ENCODE measurements at places on chromosomes 7 and 10.

DNA sequence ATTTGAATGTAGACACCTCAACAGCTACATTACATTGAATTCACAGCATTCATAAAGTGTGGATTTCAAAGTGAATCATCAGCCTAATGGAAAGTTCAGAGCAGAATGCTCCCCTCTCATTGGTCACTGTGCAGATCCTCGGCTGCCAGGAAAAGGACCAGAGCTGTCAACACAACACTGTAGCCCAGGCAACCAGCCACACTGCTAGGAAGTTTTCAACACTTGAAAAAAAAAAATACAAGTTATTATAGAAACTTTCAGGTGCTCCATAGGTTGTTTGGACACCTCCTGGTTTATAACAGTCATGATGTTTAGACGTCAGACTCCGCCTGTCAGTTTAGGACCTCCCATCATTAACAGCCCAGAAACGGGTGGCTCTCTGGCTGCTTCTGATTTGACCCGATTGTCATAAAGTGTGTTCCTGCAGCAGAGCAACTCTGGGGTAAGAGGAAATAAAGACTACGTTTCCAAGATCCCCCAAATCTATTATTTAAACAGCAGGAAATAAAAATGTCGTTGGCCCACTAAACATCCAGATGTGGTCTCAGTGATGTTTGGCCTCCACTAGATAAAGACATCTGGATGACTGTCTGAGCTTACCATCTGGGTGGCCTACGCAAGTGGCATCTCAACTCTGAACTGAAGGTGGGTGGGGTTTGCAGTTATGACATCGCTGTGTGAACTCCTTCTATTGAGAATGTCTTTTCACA is 117.4 kb downstream of the CABCOCO1 start:
- DNase-seq = no peak

DNA sequence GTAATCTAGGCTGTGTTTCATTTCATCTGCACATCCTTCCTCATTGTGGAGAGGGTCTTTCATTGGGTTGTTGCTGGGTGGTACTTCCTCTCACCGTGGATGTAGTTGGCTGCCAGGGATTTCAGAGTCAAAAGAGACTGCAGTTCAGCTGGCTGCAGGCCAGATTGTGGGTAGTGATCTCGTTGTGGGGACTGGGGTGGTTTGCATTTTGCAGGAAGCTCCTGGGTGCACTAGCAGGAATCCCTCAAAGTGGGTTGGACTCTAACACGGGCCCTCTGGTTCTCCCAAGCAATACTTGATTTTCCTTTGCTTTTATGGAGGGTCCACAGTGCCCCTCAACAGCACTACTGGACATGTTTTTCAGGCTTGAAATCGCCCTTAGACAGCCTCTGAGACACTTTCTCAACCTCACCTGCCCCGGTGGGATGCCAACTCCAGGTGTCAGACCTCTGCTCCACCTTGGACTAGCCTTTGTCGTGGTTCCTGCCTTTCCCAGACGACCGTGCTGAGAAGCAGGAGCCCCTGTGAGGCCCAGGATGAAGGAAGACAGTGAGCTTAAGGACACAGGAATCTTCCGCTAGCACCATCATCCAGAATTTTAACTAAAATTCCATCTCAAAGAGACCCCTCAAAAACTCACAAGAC is 23.9 kb upstream of the ZNF273 start:
- DNase-seq = no peak

- DNase-seq = no peak
These were observed 22.4 kb upstream of the OR2A5 start for GRCh38 chr7:144026203-144026883.

DNA sequence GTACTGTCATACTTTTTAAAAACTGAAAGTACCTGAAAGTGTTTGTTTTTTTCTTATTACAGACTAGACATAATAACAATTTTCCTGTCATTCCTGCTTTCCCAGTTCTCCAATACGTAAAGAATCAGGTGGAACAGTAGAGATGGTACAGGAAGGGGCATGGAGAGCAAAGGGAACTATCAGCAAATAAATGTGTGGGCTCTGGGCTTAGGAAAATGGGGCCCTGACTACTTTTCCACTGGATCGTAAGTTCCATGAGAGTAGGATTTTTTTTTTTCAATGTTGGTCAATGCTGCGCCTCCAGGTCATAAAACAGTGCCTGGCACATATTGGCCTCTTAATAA is 15.2 kb upstream of the FAS start:
- no peak for DNase-seq

- DNase-seq = no peak
These were observed 59.4 kb upstream of the FRMD4A start for GRCh38 chr10:14389981-14390590.

DNA sequence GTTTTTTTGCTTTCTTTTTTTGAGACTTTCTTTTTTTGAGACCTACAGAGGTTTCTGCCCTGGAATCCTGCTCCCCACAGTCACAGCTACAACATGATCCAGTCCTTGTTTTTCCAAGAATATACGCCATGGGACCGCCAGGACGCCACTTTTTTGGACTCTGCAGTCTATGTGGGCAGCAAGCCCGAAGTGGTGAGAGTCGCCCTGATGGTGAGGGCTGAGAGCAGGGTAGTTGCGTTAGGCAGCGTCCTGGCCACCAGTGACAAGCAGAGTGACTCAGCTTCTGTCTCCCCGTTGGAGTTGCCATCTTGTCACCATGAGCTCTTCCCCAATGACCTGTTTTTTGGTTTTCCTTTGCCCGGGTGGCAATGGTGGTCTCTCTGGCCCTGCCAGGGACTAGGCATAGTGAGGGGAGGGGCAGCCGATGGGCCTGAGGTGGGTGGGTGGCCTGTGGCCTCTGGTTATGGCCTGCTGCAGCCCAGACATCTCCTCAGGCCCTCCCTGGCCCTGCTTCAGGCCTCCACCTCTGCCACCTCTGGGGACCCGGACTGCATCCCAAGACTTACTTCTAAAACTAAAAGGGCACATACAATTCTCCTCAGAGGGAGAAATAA is 88.0 kb upstream of the MALRD1 start:
- DNase-seq = no peak
